ENCODE measurements at places on chromosomes 1 and 21.

DNA sequence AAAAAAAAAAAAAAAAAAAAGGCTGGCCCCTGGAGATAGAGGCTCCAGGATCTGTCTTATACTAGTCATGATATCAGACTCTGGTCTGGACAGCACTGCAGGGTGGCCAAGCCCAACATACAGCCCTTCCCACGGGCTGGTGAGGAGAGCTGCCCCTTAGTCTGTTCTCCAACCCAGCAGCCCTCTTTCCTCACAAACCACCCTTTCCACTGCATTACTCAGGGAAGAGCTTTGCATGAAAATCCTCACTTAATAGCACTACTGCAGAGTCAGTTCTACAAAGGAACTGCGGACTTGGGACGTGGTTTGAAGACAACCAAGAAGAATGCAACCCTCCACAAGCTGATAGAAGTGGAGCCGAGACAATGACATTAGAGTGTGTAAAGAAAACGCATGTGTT, 5.7 kb downstream of the BCAR3 start:
- no peak for DNase-seq

DNA sequence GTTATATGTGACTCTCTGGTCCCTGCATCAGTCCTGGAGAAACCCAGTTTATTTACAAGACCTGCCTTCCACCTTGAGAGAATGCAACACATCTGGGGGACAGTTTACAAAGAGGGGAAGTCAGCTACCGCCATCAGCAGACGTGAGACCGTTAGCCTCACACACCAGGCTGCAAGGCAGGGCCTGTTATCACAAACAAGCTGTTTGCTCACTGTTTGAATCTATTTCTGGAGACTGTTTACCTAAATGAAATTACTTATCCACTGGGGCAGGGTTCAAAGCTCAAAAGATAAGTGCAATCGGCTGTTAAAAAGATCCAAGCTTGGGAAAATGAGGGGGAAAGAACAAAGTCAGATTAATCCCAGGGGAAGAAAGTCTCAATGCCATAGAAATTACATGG, 134.4 kb downstream of the ZNF281 start:
- no peak for DNase-seq

DNA sequence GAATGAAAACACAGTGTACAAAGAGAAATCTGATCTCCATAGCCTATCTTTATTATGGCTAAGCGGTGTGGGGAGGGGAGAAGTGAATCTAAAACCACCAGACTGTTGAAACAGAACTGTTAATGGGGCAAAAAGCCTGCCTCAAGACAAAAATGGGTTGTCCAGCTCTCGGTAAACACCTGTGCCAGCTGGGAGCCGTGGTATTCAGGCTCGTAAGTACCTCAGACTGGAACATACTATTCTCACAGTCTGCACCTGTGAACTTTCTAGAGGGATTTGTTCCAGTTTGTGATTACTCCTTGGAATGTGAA, 42.7 kb upstream of the ATP1A1 start:
- DNase-seq, result no peak

DNA sequence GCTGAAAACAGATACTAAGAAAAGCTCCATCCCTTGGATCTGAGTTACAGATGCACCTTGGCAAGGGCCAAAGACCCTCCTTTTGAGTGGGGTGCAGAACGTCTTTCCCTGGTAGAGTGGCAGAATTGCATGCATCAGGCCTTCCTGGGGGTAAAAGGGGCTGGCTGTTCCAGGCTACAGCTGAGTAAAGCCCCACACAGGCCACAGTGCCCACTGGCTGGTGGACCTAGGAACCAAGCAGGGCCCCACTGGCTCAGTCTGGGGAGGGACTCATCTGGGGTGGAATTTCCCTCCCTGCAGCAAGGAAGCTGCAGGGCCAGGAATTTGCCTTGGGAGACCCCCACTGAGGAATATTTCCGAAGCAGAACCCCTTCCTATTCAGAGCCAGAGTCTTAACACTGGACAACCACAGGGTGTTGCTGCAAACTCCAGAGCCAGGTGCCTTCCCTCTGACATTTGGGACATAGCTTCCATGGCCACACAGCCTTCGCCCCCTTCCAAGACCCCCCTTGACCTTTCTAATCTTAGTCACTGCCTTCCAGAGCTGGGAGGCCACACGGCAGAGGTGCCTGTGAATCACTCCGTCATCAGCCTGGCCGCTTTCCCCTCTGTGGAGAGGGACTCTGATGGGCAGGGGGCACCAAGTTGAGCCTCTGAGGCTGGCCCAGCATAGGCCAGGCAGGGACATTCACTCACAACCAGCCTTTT, 52.5 kb downstream of the LACTBL1 start:
- no peak for DNase-seq

- DNase-seq, result no peak
These were observed 13.9 kb upstream of the FGGY start for GRCh38 chr1:59282951-59283350.
